ENCODE measurements at places on chromosomes 13 and 19.
A peak's percentile ranks its signal among the peaks of the same experiment; 100 is the strongest.

GRCh38 chr19:30131246-30131645, 189.2 kb downstream of the URI1 start:
- no peak for DNase-seq

GRCh38 chr19:2309734-2310362, 1.9 kb upstream of the LINGO3 start:
- peak; percentile 31 for DNase-seq

DNA sequence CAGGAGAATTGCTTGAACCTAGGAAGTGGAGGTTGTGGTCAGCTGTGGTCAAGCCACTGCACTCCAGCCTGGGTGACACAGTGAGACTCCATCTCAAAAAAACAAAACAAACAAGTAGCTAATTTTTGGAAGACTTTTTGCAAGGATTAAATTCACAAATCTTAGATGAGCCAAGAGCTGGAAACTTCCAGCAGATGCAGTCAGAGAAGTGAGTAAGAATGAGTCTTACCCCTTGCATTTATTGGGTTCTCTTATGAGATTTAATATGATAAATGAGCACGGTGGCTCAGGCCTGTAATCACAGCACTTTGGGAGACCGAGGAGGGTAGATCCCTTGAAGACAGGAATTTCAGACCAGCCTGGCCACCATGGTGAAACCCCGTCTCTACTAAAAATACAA, 44.9 kb upstream of the NBEA start:
- DNase-seq: no peak

GRCh38 chr13:42068886-42069285, 20.4 kb downstream of the DGKH start:
- DNase-seq: no peak

- DNase-seq: no peak
These were observed 1.1 kb downstream of the PLIN5 start for GRCh38 chr19:4533835-4534424.

GRCh38 chr19:50432221-50433028, at the start of gene MYBPC2:
Gene MYBPC2 (plus strand): TSS chr19:50432892. CDS start chr19:50432954, 62 bp downstream.
- peak; percentile 42 for DNase-seq

DNA sequence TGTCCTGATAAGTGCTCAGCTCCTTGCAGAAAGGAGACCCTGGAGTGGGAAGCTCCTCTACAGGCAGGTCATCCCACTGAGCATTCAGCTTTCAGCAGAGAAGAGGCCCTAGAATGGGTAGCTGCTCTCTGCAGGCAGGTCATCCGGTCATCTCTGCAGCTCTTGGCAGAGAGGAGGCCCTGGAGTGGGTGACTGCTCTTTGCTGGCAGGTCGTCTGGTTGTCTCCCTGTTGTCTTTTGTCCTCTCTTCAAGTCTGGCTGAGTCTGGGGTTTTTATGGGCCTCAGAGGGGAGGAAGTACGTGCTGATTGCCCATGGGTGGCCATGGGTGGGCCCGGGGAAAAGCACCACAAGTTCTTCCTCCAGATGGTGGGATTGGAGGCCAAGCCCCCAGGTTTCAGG, 250.3 kb upstream of the EDNRB start:
- DNase-seq: no peak

DNA sequence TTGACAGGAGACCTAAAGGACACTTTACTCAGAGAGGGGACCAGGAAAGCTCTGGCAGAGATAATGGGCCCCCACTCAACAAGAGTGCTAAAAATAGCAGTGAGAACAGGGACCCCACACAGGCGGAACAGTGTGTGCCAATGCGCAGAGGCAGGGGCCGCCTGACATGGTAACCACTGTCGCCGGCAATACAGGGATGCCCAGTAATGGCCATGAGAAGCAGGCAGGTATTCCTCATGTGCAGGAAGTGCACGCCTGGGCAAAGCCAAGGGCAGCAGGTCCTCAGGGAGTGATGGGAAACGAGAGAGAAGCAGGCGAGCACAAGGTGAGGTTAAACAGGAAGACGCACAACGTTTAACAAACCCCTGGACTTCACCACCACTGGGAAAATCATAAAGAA, 757.1 kb downstream of the LIG4 start:
- no peak for DNase-seq

DNA sequence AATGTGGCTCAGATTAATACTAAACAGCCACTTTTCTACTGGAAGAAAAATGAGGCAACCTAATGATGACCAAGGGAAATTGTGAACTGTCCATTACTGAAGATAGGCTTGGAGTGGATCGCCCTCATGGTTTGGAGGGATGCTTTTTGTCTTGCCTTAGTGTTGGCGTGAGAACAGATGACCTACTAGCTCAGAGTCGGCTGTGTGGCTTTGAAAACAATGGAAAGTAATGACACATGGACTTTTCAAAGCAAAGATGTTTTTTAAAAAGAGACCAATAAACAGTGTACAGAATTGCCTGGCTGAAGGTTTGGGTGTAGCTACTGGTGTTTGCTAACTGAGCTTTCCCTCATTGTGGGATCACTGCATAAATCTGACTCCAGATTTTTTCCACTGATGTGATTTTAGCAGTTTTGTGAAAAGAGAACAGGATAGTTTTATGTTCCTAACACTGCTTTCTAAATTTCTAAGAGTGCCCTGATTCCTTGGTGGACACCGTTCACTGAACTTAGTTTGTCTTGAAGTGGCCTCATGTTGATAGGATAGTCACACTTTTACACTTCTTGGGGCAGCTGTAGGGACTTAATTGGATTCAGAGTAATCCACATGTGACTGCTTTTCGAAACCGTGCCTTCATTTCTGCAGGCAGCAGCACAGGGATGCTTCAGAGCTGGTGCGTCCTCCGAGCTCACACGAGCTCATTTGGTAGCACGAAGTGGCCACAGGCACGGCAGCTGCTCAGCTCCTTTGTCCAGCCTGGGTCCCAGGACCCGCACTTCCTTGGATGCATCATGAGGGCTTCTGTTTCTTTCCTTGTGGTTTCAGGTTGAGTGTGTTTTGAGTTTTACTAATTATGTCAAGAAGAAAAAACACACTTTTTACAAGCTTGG, 4.3 kb downstream of the CEBPG start:
- no peak for DNase-seq

DNA sequence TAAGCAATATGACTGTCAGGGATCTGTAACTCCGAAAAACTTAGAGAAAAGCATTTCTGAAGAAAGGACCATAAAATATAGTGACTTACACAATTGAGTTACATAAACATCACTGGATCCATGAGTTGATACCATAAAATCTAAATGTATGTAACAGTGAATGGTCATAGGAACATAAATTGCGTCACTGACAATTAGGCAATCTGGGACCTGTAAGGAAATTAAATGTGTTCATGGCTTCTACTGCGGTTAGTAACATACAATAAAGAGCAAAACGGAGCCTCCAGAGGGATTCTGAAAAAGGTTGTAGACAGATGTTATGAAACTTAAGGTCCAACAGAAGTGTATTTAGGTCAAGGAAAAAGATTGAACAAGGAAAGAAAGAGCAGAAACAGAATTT, 27.1 kb downstream of the POU4F1 start:
- DNase-seq: no peak

GRCh38 chr13:46126552-46127357, 21.9 kb upstream of the CPB2 start:
- peak; percentile 80 for DNase-seq

- no peak for DNase-seq
These were observed 120.8 kb upstream of the TNFSF11 start for GRCh38 chr13:42453091-42453645.

DNA sequence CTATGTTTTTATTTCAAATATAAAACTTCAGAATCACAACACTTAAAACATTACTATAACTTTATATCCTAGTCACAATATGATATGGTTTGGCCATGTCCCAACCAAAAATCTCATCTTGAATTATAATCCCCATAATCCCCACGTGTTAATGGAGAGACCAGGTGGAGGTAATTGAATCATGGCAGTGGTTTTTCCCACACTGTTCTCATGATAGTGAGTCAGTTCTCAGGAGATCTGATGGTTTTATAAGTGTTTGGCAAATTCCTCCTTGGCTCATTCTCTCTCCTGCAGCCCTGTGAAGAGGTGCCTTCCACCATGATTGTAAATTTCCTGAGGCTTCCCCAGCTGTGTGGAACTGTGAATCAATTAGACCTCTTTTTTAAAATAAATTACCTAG, 307.6 kb downstream of the SPRY2 start:
- no peak for DNase-seq

DNA sequence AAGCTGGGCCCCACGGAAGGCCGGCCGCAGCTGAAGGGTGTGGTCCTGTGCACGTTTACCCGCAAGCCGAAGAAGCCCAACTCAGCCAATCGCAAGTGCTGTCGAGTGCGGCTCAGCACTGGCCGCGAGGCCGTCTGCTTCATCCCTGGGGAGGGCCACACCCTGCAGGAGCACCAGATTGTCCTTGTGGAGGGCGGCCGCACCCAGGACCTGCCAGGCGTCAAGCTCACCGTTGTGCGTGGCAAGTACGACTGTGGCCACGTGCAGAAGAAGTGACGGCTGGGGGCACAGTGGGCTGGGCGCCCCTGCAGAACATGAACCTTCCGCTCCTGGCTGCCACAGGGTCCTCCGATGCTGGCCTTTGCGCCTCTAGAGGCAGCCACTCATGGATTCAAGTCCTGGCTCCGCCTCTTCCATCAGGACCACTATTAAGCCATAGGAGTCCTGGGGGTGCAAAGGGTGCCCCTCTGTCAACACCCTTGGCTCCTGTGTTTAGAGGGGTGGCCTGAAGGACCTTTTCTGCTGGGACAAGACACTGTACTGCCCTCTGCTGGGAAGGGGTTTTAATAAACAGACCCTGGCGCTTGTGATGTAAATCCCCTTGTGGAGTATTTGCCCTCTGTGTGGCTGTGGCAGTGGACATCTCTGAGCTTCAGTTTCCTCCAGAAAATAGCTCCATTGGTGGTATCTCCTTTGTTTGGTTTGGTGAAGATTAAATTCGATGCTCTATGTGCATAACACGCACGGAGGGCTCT, 1.9 kb downstream of the MRPS12 start:
- DNase-seq: peak; percentile 46

DNA sequence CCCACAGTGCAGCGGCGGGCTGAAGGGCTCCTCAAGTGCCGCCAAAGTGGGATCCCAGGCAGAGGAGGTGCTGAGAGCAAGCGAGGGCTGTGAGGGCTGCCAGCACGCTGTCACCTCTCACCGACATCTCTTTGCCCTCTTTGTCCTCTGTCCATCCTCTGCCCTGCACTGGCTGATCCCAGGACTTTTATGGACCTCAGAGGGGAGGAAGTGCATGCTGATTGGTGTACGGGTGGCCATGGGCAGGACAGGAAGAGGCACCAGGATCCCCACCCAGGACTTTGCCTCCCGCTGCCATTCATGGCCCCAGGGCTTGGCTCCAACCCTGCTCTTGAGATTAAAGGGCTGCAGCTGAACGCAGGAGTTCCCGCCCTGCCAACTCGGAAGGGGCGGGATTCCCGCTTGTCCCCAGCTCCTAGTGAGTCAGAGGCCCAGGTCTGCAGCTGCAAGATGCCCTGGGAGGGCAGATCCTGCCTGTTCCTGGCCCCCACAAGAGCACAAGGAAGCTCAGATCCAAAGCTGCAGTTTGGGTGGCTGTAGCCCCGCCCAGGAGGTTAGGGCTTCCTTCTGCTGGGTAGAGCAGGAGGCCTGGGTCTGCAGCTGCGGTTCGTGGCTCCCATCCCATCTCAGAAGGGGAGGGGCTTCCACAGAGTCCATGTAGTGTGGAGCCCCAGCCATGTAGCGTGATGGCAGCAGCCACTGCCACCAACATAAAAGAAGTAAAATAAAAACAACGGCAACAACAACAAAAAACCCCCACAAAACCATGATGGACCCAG, 1716.7 kb downstream of the SLITRK1 start:
- DNase-seq: no peak

DNA sequence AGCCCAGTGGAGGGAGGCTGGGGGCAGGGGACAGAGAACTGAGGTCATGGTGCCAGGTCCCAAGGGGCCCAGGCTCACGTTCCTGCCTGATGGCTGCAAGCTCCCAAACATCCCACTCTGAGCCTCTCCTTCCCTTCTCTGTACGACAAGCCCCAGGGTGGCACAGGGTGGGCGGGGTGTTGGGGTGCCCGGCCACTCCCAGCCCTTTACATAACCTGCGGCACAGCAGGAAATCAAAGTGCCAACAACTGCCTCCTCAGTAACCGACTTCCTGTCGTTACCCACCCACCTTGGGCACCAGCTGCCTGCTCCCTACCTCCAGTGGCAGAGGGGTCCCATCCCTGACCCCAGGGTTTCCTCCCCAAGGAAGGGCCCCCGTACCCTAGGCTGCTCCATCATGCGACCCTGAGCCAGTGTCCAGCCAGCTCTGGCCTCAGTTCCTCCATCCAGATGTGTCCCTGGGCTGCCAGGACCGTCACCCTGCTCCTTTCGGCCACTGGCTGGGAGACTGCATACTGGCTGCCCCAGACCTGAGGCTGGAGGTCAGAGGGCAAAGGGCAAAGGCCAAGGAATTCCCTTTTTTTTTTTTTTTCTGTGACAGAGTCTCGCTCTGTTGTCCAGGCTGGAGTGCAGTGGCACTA, 27.7 kb upstream of the NFIC start:
- DNase-seq: no peak

- DNase-seq: no peak
These were observed 14.1 kb downstream of the CFD start for GRCh38 chr19:873561-874041.

- no peak for DNase-seq
These were observed 21.7 kb downstream of the UBE2L5 start for GRCh38 chr13:30443957-30444404.

DNA sequence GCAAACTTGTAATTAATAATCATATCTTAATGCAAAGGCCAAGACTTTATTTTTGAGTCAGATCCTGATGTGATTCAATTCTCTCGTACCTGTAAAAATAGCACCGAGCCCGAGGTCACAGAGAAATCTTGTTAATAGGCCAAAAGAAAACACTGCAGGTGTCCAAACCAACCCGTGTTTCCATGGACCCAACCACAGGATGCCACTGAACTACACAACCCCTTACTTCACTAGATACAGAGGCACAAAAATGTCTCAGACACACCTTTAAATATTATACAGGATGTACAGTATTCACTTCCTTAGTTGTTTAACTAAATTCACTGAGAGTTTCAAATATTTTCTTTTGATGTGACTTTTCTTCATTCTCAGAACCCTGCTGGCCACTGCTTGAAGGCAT, 530.9 kb downstream of the MYO16 start:
- no peak for DNase-seq

- DNase-seq: no peak
These were observed 2165.2 kb downstream of the PCDH9 start for GRCh38 chr13:65064967-65065366.

- no peak for DNase-seq
These were observed 6.2 kb downstream of the ZNF416 start for GRCh38 chr19:57572415-57572947.

DNA sequence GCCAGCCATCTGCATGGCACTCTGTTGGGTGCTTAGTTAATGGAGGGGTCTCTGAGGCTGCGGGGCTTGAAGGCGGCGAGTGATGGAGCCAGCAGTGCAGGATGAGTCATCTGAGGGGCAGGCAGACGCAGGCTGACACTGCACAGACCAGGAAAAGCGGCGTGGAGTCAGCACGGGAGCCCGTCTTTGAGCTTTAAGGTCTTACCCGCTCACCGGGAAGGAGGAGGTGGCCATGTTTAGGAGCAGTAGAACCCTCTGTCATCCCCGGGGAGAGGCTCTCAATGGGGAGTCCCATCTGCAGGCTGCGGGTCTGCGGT, 13.1 kb downstream of the NAXD start:
- no peak for DNase-seq

Measured in adipocyte (in vitro differentiated cells).